Ascending aorta (tissue), 2 donors: ENCODE measurements at places on chromosomes 2 and 18.

DNA sequence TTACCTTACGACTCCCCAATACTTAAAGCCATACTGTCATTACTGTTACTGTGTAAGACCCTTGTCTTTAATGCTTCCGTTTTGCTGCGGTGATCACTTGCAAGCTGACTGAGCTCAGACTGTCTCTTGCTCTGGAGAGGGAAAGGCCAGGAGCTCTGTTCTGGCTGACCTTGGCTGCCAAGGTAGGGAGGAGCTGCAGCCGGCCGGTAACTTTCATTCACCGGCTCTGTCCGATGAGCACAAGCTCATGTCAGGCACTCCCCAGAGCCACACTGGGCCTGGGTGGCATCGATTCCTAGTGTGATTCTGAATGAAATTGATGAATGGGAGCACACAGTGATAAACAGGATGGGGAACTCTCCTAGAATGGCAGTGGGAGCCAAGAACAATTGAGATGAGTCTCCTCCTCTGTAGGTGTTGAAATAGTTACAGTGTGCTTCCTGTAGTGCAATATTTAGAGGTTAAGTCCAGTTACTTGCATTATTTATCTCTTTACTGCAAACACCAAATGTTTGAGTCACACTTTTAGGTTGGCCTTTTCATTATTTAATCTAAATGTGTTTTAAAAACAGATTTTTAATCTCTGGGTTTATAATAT is 100.9 kb downstream of the ATP9B start:
- no peak for DNase-seq

DNA sequence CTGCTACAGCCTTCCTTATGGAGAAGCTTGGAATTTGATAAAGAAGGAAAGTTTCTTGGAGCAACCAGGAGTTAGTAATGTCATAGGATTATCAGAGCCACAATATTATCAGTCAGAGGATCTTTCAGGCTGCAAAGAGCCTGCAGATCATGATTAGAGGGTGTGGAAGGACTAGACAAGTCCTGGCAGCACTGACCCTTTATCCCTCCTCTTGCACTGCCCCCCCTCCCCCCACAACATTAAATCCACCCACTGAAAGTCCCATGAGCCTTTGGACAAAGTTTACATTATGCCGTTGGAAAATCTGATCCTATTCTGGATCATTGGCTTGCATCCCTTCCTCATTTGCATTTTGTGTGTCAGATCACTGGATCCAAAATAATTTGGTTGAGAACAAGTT is 18.7 kb upstream of the IMPA2 start:
- DNase-seq: no peak

DNA sequence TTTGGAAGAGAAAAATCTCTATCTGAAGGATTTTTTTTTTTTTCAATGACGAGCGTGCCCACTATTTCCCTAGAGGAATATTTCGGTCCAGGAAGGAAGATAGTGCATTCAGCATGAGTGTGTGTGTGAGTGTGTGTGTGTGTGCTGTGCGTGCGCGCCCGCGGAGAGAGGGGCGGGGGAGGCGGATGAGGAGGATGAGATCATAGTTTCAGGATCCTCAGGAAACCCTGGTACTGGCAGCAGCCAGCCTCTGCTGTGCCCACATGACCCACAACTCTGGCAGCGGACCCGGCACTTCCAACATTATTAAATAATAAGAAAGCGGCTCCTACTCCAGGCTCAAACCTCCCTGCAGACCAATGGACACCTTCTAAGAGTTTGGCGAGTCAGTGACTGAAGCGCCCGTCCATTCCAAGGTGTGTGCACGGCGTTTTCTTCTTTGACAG is 217.0 kb upstream of the DTNA start:
- peak; percentile 64 for DNase-seq

DNA sequence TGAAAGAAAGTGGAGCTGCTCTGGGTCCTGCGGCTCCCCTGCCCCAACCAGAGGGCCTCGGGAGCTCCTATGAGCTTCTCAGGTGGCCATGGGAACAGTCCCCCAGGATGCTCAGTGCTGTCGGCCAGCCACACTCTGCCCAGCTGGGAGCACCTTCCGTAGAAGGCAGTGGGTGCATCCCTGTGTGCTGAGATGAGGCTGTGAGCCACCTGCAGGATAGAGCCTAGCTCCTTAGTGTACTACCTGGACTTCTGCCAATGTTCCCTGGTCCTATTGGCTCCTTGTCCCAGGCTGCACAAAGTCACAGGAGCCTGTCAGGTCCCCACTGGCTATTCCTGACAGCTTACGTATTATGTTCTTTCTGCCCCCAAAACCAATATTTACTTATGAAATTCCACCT is 16.1 kb downstream of the PRELID3A start:
- DNase-seq: no peak

DNA sequence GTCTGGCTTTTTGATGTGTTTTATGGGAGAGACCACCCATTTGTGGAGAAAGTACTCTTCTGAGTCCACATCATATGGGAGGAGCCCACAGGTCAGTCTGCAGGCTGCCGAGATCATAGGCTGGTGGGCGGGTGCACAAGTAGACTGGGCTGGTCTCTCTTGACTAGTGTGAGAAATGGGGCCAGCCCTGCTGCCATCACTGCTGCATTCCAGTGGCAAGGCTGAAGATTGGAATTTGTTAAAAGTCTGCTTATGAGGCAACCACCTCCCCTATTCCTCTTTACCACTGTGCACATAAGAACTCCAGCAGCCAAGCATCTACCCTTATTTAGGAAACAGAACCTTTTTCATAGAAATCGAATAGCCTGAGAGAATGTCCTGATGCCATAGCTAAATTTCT is 200.7 kb downstream of the DIS3L2 start:
- DNase-seq: no peak

- DNase-seq: no peak
Observed at GRCh38 chr2:224363281-224363680, 38.6 kb downstream of the FAM124B start.

DNA sequence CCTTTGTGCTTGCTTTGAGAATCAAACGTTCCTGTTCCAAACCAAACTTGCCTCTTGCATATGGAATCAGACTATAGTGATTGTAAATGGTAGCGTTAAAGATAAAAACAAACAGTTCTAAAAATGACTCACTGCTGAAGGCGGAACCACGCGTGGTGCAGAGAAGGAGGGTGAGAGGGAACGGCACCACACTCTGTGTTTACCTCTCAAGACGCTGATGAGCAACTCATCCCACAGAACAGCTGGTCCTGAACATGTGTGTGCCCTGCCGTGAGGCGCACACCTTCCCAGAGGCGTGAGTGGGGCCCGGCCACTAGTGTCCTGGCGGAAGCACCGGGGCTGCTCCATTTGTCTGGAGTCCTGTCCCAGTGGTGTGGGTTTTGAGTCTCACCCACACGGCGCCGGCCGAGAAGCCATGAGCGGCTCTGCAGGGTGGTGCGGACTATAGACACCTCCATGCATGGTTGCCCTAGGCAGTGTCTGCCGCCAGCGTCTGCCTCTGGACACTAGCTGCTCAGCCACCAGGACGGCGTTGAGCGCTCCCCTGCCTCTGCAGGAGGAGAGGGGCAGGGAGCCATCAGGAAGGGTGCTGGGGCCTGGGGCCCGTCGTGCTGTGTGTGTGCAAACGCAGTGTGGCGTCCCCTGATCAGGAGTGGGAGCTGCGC is 52.1 kb downstream of the NFATC1 start:
- no peak for DNase-seq

- DNase-seq: no peak
Observed at GRCh38 chr2:11200651-11201050, 45.4 kb downstream of the SLC66A3 start.

GRCh38 chr2:110984694-110985490 is 135.8 kb upstream of the BCL2L11 start:
- DNase-seq: no peak

- no peak for DNase-seq
Observed at GRCh38 chr2:182758379-182758778, 42.3 kb downstream of the DNAJC10 start.

- DNase-seq: no peak
Observed at GRCh38 chr18:59918320-59918755, 18.5 kb downstream of the PMAIP1 start.
